Stimulated activated CD8-positive, alpha-beta memory T cell treated with anti-CD3 and anti-CD28 coated beads, Interleukin-4, amount 100 ng/mL, for 24 hours (primary cell): ENCODE measurements at places on chromosomes 16 and 17.

- peak; percentile 51 for DNase-seq
Measured at GRCh38 chr17:41496803-41497484, 7.2 kb upstream of the KRT36 start.

- no peak for DNase-seq
Measured at GRCh38 chr16:80935691-80936090, 71.0 kb downstream of the CMC2 start.

GRCh38 chr17:35735036-35735805 is 3.8 kb downstream of the RASL10B start:
- no peak for DNase-seq

GRCh38 chr16:967077-967541 is 3.7 kb downstream of the LMF1 start:
- DNase-seq, result no peak

GRCh38 chr17:8062807-8063483 is 24.1 kb downstream of the ALOX15B start:
- no peak for DNase-seq

DNA sequence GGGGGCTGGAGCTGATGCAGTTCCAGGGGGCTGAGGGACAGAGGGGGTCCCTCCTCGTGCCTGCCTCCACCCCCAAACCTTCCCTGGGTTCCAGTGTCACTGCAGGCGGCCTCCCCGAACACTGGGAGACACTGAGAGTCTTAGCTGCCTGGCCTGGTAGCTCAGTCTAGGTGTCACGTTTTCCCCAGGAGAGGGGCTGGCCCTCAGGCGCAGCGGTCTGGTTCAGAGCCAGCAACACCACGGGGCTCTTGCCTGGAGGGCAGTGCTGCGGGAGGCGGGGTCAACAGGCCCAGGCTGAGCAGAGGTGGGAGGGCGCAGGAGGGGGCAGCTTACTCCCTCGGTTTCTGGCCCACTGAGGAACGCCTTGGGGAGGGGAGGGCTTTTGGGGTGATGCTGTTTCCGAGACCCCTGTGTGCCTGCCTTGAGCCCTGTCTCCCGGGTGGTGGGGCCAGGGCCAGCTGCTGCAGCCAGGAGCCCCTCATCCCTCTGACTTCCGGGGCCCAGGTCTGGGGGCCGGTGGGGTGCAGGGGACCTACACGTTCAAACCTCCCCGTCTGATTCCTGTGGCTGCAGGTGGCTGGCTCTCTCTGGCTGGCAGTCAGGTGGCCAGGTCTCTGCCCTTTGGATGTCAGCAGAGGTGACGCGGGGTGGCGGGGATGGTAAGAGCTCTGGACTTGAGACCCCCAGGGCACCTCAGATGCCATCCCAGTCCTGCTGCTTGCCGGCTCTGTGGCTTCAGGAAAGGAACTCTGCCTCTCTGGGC is 89.3 kb upstream of the GSE1 start:
- DNase-seq, result no peak
